Posterior cingulate gyrus (tissue), 11 donors: ENCODE measurements at places on chromosomes 13 and 19.

GRCh38 chr19:15251749-15252397, 19.6 kb upstream of the EPHX3 start:
- DNase-seq: no peak

GRCh38 chr13:27921421-27921960, 1.7 kb downstream of the PDX1 start:
- no peak for DNase-seq

GRCh38 chr19:48668332-48668731, 4.5 kb downstream of the NTN5 start:
- DNase-seq: no peak

DNA sequence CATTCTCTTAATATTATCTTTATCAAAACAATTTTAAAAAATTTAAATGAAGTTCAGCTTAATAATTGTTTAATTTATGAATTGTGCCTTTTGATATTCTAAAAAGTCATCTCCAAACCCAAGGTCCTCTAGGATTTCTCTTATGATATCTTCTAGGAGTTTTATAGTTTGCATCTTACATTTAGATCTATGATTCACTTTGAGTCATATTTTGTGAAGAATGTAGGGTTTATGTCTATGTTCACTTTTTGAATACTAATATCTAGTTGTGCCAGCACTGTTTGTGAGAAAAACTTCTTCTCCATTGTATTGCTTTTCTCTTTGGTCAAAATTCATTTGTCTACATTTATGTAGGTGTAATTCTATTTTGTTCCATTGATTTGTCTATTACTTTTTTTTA, 1068.4 kb upstream of the SPRY2 start:
- DNase-seq: no peak

GRCh38 chr13:50357586-50358118, 342.4 kb downstream of the KCNRG start:
- DNase-seq: no peak

DNA sequence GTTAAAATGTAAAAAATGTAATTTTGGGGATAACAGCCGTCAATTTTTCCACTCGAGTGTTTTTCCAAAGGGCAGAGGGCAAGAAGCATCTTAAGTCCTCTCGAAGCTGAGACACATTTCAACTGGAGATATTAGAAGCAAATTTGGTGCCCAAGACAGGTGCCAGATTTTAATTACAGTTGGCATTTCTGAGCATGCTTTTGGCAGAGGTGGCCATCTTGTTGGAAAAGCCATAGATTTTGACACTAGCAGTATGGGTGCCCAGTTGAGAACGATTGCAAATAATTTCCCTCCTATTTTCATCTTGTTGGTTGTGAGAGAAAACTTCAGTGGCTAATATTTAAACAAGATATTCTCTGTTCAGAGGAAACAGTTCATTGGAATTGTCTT, 146.3 kb downstream of the TM9SF2 start:
- no peak for DNase-seq

DNA sequence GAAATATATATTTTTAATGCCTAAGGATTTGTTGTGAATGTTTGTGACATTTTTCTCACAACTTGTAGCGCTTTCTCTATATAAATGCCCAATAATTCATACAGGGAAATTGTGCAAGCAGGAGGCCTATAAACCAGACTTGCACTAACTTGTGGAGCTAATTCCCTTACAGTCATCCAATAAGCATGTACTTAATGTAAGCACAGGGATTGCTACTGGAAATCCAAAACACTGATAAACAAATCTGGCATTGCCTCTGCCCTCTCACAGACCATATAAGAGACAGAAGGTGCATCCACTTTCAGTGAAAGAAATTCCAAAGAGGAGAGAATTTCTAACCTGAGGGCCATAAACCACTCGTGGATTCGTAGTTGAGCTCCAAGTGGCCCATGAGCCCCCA, 518.8 kb downstream of the MYO16 start:
- no peak for DNase-seq

DNA sequence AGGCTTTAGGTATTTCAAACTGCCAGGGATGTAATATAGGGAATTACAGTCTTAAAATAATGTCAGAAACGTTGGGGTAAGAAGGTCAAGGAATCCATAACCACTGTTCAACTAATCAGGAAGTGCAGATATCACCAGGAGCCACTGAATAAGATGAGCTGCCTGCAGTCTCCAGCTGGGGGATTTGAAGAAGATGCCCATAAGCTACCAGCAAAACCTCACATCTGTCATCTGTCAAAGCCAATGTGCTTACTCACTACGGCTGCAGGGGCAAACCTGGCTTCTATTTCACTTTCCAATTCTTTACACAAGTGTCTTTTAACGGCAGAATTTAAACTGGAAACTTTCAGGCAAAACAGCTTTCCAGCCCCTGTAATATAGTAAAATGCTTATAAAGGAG, 1410.1 kb upstream of the ATXN8OS start:
- no peak for DNase-seq

- DNase-seq: no peak
Observed at GRCh38 chr13:67961331-67961730, 731.2 kb upstream of the PCDH9 start.

GRCh38 chr13:100399455-100399854, 189.1 kb downstream of the GGACT start:
- no peak for DNase-seq

DNA sequence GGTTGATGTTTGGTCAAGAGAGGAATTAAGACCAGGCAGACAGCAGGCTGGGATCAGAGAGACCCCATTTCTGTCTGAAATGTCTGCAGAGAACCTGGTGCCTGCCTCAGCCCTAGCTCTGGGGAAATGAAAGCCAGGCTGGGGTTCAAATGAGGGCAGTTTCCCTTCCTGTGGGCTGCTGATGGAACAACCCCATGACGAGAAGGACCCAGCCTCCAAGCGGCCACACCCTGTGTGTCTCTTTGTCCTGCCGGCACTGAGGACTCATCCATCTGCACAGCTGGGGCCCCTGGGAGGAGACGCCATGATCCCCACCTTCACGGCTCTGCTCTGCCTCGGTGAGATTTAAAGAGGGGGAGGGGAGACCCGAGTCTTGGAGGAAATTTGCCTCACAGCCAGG, at the start of gene LILRB4:
LILRB4 (plus strand) TSS at position 256 of the 400 bp plus-strand sequence; CDS start at position 305, 49 bp downstream.
- peak; percentile 21 for DNase-seq

GRCh38 chr19:19185853-19186740, 5.9 kb downstream of the BORCS8 start:
- DNase-seq: no peak

- no peak for DNase-seq
Observed at GRCh38 chr19:7983286-7983950, 22.0 kb downstream of the ELAVL1 start.

GRCh38 chr19:1045247-1045603, 5.3 kb downstream of the ABCA7 start:
- no peak for DNase-seq

DNA sequence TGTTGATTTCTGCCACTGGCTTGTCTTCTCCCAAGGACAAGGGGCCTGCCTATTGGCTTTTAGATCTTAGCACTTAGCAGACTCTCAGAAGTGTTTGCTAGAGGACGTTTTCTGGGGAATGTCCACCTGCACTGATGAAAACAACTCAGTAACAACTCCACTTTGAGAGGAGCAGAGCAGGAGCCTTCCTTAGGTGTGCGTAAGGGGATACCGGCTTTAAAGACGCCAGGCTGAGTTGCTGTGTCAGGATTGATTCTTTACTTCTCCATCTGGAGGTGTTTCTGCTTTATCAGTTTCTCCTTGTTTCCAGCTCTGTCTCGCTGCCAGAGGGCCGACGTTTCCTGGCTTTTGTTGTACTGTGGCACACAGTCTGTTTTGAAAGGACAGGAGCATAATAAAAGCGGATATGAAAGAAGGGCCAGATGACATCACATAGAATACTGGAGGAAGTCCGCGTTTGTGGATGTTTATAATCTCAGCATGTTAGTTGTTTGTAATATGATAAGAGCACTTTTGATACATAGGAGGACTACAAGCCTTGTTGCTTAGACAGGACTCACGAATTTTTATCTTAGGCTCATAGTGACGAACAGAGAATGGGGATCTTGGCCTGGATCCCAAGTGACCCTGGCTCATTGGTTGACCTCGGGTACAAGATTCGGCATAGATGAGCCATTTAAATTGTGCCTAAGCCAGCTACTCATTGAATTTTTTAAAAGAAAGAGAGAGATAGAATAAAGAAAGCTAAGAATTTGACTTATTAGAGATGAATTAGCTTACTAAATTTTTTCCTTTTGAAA, 34.6 kb downstream of the COL4A2 start:
- DNase-seq: no peak

DNA sequence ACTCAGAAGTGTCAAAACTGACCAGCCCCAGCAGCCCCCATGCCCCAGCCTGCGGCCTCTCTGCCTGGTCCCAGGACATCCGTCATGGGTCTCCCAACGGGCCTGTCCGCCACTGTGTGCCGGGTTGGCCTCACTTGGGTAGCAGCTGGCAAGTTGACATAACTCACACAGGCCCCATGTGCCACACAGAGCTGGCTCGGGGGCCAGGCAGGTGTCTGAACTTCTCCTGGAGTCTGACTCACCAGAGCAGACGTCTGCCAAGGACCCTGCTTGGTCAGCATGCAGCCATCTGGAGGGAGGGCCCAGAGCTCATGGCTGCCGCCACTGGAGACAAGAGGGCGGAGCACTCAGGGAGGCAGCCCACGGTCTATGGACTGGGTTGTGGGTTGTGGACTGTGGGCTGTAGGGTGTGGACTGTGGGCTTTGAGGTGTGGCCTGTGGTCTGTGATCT, 32.0 kb upstream of the TMEM255B start:
- DNase-seq: no peak

DNA sequence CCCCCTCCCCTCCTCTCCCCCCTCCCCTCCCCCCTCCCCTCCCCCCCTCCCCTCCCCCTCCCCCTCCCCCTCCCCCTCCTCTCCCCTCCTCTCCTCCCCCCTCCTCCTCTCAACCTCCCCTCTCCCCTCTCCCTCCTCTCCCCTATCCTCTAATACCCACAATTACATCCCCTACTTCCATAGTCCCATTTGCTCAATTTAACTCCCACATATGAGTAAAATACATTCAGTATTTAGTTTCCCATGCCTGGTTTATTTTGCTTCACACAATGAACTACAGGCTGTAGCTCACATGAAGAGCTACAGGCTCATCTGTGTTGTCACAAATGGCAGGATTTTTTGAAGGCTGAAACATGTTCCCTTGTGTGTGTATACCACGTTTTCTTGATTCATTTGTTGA, 6.9 kb downstream of the NLRP5 start:
- no peak for DNase-seq

- no peak for DNase-seq
Observed at GRCh38 chr13:43933378-43933777, 53.7 kb downstream of the LACC1 start.

DNA sequence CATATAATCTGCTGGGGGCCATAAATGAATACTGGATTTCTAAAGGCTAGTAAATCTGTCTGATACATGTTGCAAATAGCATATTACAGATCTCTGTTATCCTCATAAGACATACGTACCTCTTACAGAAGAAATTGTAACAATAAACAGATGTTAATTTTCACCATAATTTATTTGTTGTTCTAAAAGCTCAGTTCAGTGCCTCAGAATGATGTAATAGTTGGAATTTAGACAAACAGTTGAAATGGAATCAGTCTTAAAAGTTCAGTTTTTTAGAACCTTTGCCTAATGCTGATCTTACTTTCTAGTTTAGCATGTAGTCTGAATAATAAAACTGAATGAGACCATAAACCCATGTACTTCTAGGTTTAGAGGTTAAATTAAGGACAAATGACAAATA, 43.1 kb downstream of the B3GLCT start:
- no peak for DNase-seq

DNA sequence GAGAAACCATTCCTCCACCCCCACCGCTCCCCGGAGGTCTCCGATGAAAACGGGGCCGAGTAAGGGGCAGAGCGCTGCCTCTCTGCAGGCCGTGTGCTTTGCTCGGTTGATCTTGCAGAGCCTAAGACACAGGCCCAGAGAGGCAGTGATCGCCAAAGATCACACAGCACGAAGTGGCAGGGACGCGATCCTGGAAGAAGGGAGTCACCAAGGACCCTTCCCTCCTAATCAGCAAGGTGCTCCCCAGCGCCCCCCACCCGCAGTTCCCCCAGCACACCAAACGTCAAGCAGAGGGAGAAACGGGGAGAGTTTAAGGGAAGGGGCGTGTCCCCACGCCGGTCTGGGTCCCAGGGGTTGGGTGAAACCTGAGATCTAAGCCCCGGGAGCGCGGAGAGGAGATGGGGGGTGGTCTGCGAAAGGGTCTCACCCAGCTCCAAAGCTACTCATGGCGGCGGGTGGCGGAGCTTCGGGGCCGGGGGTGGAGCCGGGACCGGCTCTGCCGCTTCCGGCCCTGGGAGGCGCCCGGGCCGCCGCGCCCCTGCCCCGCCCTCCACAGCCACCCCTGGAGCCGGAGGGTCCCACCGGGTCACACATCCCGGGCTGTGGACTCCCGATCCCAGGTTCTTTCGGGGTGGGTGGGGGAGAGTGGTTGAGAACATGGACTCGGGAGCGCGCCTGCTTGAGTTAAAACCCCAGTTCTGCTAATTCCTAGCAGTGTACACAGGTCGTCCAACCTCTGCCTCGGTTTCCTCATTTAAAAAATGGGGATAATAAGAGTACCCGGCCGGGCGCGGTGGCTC, at the start of gene EML2:
EML2 (minus strand) TSS at position 468 of the 800 bp plus-strand sequence; CDS start at position 447, 21 bp downstream.
- no peak for DNase-seq

- DNase-seq: no peak
Observed at GRCh38 chr13:30848332-30849027, 57.6 kb upstream of the MEDAG start.

DNA sequence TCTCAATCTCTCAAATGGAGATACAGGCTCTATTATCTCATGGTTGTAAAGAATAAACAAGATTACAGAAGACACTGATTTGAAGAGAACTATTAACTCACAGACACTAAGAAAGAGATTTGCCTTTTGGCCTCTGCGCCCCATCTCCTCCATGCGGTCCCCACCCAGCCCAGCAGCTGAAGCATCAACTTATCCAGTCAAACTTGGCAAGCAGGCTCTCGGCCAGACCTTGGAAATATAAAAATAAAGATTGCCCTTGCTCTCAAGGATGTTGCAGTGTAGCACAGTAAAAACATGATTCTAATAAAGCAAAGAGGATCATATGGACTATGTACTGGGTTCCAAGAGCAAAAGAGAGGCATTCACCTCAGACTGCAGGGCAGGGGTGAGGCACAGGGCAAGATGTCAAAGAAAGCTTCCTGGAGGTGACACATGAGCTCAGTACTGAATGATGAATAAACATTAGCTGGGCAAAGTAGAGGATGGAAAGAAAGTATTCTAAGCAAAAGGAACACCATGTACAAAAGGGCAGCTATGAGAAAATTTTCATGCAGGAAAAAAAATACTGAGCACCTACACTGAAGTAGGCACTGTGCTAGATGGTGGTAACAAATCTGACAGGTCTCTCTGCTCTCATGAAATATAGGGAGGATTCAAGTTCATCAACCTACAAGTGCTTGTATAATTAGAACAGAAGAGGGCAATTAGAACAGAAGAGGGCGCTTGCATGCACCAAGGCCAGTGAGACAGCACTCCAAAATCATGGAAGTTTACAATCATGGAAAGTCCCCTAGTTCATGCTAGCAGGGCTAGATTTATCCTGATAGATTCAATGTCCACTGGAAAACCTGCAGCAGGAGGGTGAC, 85.0 kb downstream of the SACS start:
- DNase-seq: no peak

- peak; percentile 41 for DNase-seq
Observed at GRCh38 chr19:55196803-55197202, 12.5 kb downstream of the PTPRH start.

GRCh38 chr19:32748497-32748896, 28.9 kb downstream of the TDRD12 start:
- DNase-seq: no peak
